ENCODE measurements at places on chromosomes 1 and 21. TPM values are rescaled to one million over a fixed set of nuclear protein-coding genes. Genes with fewer than 3 reads are reported as not detected.

The LMX1A gene
- total RNA-seq: not detected

The STXBP3 gene
- 38.1 TPM for total RNA-seq

DNA sequence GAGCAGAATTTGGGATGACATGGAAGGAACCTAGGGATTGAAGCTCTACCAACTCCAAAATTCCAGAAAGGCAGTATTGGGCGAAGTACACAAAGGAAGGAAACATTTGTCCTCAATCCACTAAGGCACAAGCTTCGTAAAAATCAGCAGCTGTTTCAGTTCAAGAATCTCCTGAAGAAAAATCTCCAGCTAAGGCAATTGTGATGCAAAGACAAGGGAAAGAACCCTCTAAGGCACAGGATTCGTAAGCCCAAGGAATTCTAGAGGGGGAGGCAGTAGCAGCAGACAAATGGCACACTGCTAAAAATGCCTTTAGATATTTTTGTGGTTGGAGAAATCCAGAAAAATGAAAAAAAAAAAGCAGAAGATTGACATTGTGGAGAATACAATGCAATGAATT lies 64.5 kb upstream of the PLPPR5 start:
- no peak for DNase-seq

DNA sequence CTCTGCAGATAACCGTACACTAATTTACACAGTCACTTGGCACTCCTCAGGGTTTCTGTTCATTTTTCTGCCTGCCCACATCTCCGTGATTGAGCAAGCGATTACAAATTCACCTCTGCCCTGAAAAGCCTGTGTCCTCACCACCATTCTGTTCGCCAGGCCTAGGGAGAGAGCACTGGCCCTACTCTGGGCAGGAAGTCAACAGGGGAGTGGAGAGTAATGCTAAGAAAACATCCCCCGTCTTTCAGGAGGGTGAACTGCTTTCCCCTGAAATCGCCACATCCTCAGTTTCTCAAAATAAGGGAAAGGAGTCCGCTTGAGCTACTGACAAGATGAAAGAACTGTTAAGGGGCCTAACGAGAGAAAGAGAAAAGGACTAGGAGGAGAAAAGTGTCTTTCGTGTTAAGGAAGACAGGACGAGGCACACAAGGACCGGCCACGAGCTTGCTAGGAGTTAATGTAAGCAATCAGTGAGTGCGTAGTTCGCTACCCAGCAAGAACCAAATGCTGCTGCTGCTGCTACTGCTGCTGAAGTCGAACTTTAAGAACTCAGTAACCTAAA lies 632 bp downstream of the PEX19 start:
- peak; percentile 15 for DNase-seq

- no peak for DNase-seq
Observed at GRCh38 chr1:151715726-151716404, 738 bp downstream of the CELF3 start.

The TFF3 gene
- not detected for total RNA-seq

GRCh38 chr1:56816909-56817308 lies 2.3 kb downstream of the FYB2 start:
- no peak for DNase-seq

- no peak for DNase-seq
Observed at GRCh38 chr1:204780630-204781029, 90.0 kb upstream of the NFASC start.

The LRRN2 gene
- 0.16 TPM for total RNA-seq

All from H4 (cell line).